Fibroblast of lung (primary cell): ENCODE measurements at places on chromosomes 12 and 14. TPM values are rescaled to one million over a fixed set of nuclear protein-coding genes. Genes with fewer than 3 reads are reported as not detected.

DNA sequence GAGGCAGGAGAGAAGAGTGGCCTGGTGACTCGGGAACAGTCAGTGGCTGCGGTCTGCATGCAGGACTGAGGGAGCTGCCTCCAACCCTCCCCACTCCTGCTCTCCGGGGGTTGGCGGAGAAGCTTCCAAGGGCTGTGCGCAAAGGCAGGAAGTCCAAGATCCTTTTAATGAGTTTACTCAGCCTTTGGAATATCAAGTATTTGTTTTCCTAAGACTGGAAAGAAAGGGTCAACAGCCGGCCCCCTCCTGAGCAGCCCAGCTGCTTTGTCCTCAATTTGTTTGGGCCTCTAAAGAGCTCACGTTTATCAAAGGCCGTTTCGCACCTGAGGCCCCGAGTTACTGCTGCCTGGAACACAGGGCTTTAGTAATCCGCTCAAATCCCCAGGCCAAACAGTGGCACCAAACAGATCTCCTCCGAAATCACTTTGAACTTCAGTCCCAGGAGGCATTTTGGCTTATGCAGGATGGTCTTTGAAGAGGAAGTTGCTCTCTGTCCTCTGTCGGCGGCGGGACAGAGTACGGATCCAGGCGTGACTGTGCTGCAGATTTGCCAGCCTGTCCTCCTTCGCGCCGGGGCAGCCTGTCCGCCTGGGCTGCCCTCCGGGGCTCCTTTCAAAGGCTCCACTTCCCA is 117.2 kb upstream of the FZD10 start:
- DNase-seq, result no peak

FOXM1 gene
- polyA plus RNA-seq, result 14.6 and 71.3 TPM in 2 replicates

DNA sequence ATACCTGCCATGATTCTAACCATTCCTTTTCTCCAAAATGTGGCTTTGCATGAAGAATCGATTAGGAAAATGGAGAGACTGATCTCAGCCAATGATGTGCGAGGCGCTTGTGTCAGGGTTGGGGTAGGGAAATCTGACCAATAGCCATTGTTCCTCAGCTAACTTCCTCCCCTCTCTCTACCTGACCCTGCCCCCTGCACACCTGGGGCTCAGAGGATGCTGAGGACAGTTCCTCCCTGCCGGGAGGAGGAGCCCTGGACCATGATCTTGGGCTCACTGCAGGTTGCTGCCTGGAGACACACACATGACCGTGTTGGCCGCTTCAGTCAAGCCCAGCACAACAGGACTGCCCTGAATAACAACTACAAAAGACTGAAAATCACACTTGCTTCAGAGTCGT is 119.8 kb upstream of the SFSWAP start:
- no peak for DNase-seq

LMNTD1 gene
- 0.18 TPM in 1 of 2 replicates, not detected in the other for polyA plus RNA-seq

GRCh38 chr14:55123101-55123500 is 6.0 kb upstream of the LGALS3 start:
- peak; percentile 84 for DNase-seq

DNA sequence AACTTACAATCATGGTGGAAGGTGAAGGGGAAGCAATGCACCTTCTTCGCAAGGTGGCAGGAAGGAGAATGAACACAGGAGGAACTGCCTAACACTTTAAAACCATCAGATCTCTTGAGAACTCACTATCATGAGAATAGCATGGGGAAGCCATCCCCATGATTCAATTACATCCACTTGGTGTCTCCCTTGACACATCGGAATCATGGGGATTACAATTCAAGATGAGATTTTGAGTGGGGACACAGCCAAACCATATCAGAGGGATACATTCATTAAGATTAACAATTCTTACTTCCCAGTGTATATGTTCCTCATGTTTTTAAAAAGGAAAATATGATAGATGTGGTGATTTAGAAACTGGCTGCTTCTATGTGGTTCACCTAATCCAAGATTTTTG is 117.9 kb downstream of the PDE3A start:
- peak; percentile 49 for DNase-seq
